Kidney glomerular epithelial cell (primary cell): ENCODE measurements at places on chromosomes 7 and 10.
A peak's percentile ranks its signal among the peaks of the same experiment; 100 is the strongest.

DNA sequence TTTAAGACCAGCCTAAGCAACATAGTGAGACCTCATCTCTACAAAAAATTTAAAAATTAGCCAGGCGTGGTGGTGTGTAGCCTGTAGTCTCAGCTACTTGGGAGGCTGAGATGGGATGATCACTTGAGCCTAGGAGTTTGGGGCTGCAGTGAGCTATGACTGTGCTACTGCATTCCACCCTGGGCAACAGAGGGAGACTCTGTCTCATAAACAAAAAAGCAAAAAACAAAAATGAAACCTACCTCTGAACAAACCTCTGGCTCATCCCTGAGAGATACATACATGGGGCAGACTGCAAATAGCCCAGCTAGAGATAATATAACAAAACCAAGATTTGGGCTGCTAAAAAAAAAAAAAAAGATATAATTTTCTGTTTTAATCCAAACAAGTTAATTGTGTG, 19.5 kb downstream of the C10orf67 start:
- DNase-seq: no peak

- DNase-seq: no peak
Measured at GRCh38 chr10:45557275-45557905, 115.2 kb downstream of the ZFAND4 start.

GRCh38 chr10:90424730-90425129, 433.1 kb downstream of the HTR7 start:
- peak; percentile 70 for DNase-seq

- peak; percentile 36 for DNase-seq
Measured at GRCh38 chr7:6398943-6399342, 48.8 kb downstream of the DAGLB start.

- DNase-seq: no peak
Measured at GRCh38 chr7:33673029-33673700, 232.2 kb upstream of the BMPER start.

- no peak for DNase-seq
Measured at GRCh38 chr7:35039343-35039742, 2.1 kb upstream of the DPY19L1 start.

DNA sequence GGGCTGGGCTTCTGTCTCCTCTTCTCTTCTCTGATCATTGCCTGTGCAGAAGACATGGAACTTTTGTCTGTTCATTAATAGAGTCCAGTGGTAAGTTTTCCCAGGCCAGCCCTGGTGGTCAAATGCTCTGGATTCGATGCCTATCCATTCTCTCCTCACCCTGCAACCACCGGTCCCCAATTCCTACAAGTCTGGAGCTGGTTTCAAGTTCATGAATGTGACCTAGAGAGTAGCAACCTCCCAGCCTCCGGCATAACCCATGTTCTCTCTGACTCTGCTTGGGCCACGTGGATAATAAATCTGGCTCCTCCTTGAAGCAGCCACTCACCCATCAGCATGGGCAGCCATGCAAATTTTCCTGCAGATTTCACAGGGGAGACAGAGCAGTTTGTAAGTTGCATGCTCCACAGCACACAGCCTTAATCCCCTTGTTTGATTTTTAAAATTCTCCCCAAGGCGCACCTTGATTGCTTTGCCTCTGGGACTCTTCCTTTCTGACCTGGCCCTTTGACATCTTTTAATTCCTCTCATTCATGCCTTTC, 37.3 kb upstream of the PDZD8 start:
- no peak for DNase-seq

GRCh38 chr7:131929632-131930031, 373.2 kb upstream of the PODXL start:
- DNase-seq: no peak

- peak; percentile 27 for DNase-seq
Measured at GRCh38 chr7:150404805-150405583, 25.9 kb downstream of the ZNF775 start.

DNA sequence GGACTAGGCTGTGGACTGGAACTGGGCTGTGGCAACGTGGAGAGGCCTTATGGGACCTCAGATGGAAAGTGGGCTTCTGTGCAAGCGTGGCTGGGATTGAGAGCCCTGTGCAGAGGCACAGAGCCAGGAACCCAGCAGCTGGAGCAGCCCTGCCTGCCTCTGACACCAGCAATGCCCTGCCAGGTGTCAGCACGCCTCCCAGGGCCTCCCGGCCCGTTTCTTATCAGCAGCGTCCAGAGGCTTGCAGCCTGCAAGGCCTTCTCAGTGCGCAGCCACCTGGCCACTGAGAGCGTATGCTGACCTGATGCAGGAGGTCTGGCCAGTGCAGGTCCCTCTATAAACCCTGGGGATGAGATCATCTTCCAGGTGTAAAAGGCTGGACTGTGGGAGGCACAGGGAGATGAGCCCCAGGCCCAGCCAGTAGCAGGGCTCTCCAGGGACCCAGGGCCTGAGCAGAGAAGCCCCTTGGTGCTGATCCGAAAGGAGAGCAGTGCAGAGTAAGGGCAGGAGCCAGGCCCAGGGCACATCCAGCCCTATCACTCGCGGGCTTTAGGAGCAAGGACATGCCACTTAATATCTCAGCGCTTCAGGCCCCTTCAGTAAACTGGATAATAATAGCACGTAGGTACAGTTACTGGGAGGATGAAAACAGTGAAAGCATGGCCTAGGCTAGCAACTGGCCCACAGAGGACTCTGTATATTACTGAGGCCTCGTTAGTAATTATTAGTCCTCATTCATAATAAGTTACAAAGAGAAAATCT, 38.8 kb upstream of the ANTXRL start:
- DNase-seq: no peak

DNA sequence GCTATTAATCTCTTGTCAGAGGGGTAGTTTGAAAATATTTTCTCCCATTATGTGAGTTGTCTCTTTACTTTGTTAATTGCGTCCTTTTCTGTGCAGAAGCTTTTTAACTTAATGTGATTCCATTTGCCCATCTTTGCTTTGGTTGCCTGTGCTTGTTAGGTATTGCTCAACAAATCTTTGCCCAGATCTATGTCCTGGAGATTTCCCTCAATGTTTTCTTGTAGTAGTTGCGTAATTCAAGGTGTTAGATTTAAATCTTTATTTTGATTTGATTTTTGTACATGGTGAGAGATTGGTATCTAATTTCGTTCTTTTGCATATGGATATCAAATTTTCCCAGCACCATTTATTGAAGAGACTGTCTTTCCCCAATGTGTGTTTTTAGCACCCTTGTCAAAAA, 567.2 kb downstream of the DNAJB9 start:
- no peak for DNase-seq

DNA sequence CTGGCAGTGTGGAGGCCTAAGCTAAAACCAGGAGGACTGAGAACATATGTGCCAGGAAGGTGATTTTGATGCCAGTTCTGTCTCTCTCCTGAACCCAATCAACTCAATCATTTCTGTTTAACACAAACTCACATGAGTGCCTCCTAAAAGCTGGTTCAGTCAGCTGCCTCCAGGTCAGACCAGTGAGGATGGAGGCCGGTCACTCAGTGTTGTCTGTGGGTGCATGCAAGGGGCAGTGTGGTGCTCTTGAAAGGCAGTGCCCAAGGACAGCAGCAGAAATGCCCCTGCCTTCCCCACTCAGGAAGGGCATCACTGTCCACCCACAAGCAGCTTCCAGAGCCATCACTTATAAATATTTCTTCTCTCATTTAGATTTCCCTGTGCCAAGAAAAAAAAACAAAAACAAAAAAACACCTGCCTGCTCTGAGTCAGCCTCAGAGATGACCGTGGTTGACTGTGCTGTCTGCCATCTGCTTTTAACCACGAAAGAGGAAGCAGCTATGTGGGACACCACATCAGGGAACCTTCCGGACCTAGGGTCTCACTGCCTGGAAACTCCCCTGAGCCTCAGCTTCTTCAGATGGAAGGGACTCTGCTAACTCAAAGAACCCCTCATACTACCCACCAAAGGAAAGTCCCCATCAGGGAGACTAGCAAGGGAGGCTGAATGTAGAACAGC, 39.1 kb downstream of the VOPP1 start:
- DNase-seq: no peak

DNA sequence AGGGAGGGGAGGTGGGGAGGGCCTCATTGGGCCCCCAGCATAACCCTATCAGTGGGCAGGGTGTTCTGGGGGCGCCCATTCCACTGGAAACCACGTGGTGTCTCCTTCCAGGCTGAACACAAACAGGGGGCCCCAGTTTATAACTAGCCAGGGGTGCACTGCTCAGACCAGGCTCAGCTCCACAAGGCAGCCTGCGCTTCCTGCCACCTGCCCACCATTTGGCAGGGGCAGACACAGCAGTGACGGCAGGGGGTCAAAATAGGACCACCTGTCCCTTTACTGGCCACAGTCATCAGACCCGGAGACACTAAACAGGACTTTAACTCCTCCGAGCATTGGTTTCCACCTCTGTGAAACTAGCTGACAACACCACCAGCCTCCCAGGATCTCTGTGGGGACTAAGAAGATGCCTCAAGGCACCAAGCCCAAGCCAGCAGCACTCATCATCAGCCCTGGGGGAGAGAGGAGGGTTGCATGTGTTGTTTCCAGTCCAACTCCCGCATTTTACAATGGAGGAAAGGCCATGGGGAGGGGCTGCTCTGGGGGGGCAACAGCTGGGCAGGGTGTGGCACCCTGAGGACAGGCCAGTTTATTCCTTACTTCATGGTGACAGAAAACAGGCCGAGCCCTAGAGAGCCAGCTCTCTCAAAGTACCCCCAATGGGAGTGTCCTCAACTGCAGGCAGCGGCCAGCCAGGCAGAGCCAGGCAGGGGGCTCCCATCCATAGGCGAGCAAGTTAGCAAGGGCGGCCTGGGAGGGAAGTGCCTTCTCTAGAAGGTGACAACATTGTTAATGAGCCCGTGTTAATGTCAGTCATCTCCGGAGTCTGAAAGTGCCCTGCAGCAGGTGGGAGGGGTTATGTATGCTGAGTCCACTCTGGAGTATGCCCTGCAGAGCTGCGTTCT, 127.6 kb downstream of the TNS3 start:
- no peak for DNase-seq

GRCh38 chr10:132698211-132698751, 87.7 kb downstream of the NKX6-2 start:
- DNase-seq: no peak

- peak; percentile 8 for DNase-seq
Measured at GRCh38 chr10:84097787-84098353, 41.4 kb upstream of the GHITM start.

GRCh38 chr10:86265236-86265894, 101.2 kb downstream of the GRID1 start:
- DNase-seq: no peak

DNA sequence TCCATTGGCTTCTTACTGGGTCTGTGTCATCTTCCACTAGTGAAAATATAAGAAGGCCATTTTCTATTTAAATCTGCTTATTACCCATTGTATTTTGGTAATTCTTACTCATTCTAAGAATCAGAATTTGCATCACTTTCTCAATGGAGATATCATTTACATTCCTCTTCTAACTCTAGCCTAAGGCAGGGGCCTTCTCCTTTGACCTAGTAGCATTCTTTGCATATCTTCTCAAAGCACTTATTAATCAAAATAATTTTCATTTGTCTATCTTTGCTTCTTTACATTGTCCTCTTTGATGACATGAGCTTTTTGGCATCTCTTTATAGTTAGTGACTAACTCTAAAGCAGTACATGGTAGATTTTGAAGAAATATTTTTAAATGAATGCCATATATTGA, 400.9 kb upstream of the SEMA3D start:
- DNase-seq: no peak

GRCh38 chr7:78398081-78398480, 599.5 kb downstream of the PHTF2 start:
- DNase-seq: no peak

DNA sequence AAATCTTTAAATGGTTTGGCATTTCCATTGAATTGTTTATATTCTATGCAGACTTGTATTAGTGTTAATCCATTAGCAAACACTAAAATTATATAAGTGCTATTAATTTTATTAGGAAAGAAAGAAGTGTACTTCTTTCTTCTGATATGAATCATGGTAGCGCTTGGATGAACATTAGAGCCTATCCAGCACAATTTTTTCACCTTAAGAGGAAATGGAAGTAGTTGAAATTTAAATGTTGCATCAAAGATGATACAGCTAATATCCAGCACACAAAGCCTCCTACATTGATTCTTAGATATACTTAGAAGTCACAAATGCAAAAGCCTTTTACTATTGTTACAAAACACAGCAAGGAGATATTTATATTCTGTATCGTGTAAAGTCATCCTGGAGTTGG, 174.5 kb downstream of the AHR start:
- DNase-seq: peak; percentile 5

- DNase-seq: peak; percentile 97
Measured at GRCh38 chr10:14405076-14406065, 74.6 kb upstream of the FRMD4A start.

GRCh38 chr7:82410461-82410860, 33.1 kb downstream of the CACNA2D1 start:
- no peak for DNase-seq

DNA sequence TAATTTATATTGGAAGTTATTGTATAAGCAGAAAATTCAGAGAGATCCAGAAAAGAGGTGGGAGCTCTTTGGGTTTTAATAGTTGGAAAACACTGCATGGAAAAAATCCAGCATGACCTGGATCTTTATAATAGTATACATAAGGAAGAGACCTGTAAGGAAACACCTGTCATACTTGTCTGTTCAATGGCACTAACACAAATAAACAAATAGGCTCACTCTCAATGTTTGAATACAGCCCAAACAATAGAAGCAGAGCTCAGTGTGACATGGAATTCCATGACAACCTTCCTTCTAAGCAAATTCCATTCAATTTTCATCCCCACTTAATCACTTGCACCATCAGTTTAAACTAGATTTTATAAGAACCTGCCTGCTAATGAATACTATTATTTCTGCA, 31.7 kb downstream of the CISD1 start:
- DNase-seq: no peak

DNA sequence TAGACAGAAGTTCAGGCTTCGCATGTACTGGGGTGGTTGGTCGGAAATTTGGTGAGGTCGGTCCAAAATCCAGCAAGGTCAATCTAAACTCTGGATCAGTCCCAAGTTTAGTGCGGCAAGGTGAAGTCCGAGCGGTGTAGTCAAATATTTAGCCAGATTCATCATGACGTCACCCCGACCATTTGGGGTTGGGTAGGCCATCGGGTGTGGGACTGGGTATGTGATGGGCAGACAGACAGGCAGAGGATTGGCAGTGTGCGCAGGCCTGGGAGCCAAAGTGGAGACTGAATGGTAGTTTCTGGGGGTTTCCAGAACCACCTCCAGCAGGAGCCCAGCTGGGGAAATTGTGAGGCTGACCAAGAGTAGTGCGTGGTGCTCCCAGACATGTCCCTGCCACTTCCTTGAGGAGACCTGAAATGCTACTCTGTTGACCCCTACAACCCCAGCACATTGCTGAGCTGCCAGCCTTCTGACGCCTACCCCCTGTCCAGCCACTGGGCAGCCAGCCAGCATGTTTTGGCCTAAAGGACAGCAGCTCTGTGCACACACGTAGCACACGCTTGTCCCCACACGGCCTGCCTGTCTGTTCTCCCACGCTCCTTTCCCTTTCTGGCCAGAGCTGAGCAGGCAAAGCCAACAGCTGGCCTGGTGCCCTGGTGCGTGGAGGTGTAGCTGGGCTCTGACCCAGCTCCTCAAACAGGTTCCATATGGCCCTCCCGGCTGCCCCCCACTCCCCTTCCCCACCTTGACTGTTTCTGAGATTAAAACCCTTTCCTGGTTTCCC, 55.9 kb downstream of the FAM241B start:
- DNase-seq: peak; percentile 53

- no peak for DNase-seq
Measured at GRCh38 chr7:6623589-6624245, 8.3 kb downstream of the ZNF853 start.

GRCh38 chr7:158468181-158468580, 119.4 kb downstream of the PTPRN2 start:
- no peak for DNase-seq

GRCh38 chr7:74194686-74195085, 15.1 kb upstream of the LAT2 start:
- no peak for DNase-seq

- DNase-seq: no peak
Measured at GRCh38 chr7:79787623-79788022, 334.2 kb upstream of the MAGI2 start.
